Cardiac septum (tissue), 1 donor: ENCODE measurements at places on chromosomes 1 and 21.

GRCh38 chr1:234841710-234842231 is 231.8 kb upstream of the IRF2BP2 start:
- no peak for DNase-seq

- DNase-seq: no peak
Observed at GRCh38 chr1:231564373-231564772, 35.9 kb downstream of the TSNAX start.

DNA sequence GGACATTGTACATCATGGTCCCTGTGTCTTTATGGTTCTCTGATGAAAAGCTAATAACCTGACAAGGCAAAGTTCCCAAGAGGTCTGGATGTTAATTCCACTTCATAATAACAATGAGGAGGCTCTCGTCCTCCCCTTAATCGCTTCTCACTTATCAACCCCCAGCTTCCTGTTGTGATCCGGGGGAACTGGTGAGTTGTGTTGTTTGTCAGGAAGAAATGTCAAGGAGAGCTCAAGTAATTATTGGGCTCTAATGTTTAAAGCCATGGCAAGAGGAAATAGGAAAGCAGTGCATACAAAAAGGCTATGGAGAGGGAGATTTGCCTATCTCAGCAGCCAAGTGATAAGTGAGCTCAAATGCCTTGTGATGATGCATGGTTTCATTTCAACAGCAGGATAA is 42.8 kb upstream of the RASAL2 start:
- DNase-seq: no peak

GRCh38 chr1:167022384-167022783 is 33.3 kb downstream of the MAEL start:
- no peak for DNase-seq

DNA sequence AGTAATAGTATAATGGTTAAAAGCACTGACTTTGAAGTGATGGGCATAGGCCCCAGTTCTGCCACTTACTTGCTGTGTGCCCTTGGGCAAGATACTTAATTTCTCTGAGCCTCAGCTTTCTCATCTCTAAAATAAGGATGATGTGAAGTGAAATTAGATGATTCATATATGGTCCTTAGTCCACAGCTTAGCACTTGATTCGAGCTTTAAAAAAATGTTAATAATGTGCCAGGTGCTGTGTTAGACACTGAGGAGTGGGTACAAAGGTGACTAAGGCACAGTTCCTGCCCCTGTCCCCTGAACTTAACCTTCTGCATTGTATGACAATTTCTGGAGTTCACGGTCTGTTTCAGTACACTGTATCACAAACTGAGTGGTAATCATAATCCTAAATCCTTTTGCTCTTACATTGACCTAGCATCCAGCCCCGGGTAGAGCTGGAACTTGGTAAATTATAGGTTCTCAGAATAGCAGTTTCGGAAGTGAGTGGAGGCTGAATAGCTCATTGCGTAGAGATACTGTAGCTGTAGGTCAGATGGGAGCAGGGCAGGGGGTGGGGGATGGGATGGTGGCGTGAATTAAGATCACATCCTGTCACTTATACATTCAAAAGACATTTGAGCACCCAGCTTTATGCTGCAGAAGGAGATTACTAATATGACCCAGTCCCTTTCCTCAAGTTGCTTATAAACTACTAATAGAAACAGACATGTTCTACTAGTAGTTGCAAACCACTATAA is 1.5 kb downstream of the ZNF691 start:
- DNase-seq: no peak

DNA sequence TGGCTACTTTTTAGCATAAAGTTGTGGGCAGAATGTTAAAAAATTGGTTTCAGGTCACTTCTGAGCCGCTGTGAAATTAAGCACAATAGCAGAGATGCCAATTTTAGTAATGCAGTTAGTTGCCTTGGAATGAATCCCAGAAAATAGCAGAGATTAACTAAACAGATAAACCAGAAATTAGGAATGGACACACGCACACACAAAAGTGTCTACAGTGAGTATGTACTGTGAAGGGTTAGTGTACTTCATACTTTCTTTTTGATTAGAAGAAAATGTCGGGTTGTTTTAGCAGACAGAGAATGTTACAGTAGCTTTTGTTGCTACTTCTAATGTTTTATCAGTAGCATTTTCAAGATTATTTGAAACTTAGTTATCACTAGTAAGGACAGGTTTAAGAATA is 106.7 kb downstream of the LEPR start:
- DNase-seq: no peak

DNA sequence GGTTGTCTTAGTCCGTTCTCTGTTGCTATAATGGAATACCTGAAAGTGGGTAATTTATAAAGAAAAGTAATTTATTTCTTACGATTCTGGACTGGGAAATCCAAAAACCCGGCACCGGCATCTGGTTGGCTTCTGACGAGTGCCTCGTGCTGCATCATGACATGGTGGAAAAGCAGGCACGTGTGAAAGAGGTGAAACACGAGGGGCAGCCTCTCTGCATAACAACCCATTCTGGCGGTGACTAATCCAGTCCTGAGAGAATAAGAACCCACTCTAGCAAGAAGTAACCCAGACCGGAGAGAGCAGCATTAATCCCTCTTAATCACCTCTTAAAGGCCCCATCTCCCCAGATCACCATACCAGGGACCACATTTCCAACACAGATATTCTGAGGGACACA is 2.7 kb upstream of the EDEM3 start:
- no peak for DNase-seq

GRCh38 chr1:151819976-151820623 is 11.5 kb downstream of the RORC start:
- DNase-seq: no peak

DNA sequence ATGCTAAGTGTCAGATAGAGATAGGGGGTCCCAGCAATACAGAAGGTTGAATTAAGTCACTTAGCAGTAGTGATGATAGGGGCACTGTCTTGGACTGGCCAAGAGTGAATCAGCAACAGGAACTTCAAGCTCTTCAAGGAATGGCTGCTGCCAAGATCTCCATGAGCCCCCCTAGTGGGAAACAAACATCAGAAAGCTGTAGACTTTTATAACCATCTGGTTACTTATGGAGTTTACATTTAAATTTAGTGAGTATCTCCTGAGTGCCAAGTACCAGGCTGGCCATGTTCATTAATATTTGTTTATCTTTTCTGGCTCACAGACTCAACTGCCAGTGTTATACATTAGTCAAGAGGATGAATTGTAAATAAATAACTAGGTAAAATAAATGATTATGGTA is 327.3 kb downstream of the TTLL7 start:
- no peak for DNase-seq

DNA sequence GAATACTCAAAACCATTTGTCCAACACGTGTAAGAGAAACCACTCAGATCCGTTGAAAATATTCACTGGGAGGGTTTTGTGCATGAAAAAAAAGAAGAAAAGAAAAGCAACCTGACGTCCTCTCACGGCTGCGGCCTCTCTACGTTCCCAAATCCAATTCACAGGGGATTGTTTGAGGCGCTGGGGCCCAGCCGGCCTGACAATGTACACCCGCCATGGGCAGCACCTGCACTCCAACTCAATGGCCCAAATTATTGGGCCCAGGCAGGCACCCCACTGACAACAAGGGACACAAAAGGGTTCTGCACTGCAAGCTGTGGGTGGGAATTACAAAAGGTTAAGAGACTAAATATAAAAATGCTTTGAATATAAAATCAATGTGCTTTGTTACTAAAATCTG is 41.5 kb downstream of the MORN1 start:
- DNase-seq: peak; percentile 43

DNA sequence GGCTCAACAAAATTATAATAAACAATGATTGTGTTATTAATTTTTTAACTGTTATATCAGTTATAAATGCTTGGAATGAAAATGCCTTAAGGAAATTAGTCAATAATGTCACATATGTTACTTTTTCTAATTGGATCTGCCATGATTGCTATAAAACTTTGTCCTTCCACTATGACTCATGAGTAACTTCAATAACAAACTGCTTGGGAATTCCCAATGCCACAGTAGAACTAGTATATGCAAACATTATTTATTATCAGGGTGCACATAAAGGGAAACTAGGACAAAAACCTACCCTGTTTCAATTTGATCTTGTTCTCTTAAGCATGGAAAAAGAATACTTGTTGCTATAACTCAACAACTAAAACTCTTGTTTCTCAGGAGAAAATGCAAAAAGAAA is 59.1 kb upstream of the PDC start:
- no peak for DNase-seq

- DNase-seq: no peak
Observed at GRCh38 chr1:206905295-206906164, 8.3 kb downstream of the IL24 start.

GRCh38 chr1:199310708-199311107 is 671.9 kb downstream of the PTPRC start:
- DNase-seq: no peak

GRCh38 chr1:160768295-160768657 is 27.7 kb upstream of the LY9 start:
- no peak for DNase-seq

DNA sequence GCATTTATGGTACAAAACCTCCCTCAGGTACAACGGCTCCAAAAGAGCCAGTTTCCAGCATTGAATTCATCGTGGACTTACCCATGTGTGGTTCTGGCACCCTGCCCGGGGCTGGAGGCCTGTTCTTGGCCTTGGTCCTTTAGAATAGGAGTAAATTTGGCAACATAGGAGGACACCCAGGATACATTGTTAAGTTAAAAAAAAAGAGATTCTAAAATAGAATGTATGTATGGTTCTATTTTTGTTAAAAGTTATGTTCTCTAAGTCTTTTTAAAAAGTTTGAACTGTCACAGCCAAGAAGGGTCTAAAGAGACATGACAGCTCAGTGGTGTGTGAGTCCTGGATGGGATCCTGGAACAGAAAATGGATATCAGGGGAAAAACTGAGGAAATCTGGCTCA is 25.9 kb downstream of the EPHX1 start:
- DNase-seq: no peak

DNA sequence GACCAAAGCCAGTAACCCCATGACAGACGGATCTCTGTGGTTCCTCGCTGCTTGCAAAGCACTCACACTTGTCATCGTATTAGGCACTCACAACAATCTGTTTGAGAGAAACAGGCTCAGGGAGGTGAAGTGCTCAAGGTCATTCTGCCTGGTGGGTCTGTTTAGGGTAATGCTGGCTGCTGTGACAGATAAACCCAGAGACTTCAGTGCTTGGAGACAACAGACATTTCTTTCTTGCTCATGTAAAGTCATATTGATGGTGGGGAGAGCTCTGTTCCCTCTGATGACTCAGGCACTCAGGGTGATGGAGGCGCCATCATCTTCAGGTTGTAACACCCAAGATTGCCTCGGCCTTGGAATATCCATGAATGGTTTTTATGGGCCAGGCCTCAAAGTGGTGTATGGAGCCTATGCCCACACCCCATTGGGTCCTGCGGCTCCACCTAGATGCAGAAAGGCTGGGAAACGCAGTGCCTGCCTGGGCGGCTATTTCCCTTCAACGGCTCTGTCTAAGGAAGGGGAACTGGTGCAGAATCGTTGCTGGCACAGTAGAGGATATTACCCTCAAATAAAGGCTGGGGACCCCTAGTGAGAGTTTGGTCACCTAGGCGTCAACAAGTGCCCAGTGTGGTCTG is 71.6 kb upstream of the SELENON start:
- DNase-seq: peak; percentile 59

- no peak for DNase-seq
Observed at GRCh38 chr1:232267092-232267836, 362.7 kb downstream of the SIPA1L2 start.
